ENCODE measurements at places on chromosomes 5 and 9.
A peak's percentile ranks its signal among the peaks of the same experiment; 100 is the strongest.

DNA sequence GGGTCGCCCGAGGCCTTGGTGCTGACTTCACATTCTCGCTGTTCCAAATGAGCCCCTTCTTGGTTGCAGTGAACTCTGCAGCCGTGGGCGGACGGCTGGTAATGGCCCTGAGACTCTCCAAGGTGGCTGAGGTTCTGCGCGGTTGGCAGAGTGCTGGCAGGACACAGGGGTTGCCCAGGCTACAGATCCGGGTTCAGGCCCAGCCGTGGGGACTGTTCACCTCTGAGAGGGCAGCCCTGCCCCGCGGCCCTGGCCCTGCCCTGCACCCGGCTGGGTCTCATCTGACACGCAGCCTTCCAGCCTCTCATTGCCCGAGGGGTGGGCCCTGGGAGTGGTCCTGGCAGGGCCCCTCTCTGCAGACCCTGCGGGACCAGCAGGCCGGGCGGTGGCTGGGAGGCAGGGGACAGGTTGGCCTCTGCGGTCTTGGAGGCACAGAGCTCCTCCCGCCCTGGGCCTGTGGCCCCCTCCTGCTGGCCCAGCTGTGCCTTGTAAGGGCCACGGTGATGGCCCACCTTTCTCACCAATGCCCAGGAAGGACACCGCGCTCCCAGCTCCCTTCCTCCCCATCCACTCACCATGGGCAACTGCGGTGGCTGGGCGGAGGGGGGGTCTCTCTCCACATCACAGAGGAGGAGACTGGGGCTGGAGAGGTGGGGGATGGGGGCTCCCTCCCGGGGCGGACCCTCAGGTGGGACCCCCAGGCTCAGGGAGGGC, 51.6 kb downstream of the AHRR start:
- DNase-seq, result no peak

DNA sequence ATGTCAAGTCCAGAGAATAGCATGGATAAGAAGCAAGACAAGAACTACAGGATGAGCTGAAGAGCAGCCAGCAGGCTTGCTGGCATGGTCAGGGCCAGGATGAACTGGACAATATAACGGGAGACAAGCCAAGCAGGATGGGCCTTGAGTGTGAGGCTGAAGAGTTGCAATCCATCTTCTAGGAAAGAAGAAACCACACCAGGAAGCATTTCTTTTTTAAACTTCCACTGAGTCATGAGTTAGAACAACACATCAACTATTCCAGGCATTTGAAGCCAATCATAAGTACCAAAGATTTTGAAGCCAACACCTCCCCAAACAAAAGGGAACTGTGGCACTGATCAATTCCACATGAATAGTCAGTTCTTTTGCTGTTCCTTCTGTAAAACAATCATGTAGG, 27.3 kb downstream of the SLC31A2 start:
- no peak for DNase-seq

DNA sequence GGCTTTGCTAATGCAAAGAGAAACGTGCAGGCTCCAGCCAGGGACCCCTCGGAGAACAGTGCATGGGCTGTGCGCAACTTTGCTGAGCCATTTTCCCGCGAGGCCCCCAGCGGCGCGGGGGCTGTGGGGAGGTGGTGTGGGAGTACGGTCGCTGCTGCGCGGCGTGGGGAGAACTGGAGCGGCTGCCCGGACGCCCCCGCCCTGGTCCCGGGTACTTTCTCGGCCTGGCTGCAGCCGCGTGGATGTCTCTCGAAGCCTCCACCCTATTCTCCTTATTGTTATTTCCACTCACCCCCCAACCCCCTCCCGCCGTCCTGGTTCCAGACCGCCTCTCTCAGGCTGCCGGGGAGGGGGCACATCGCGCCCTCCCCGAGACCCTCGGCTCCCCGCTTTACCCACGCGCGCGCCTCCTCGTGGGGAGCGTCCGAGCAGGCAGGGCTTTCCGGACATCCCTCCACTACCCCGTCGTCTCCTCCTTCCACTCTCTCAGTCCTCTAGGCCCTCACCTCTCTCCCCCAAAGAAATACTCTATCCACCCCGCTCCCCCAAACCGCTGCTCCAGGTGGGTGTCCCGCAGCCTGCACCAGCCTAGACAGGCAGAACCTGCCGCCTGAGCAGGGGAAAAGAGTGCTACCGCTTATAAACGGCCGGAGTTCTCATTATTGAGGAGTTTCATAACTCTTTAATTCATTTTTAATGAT, 68.6 kb upstream of the TBCA start:
- DNase-seq, result no peak

GRCh38 chr9:93964685-93965084, 9.5 kb upstream of the BARX1 start:
- no peak for DNase-seq

DNA sequence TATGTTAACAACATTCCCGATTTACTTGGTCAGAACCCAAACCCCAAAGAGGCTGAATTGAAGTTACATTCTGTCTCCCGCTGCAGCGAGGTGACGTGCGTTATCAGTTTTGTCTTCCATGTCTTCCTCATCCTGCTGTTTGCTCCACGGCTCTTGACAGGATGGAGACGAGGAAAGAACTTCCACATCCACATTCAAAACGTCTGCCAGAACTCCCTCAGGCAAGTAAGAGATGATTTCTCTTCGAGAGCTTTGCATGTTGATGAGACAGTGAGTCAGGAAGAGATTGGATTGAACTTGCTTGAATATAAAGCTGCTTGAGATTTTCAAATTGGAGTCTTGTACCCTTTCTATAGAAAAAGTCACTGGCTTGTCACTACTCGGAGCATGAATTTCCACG, 242.6 kb downstream of the AUH start:
- no peak for DNase-seq

- no peak for DNase-seq
Measured at GRCh38 chr9:76560481-76560922, 101.5 kb downstream of the GCNT1 start.

DNA sequence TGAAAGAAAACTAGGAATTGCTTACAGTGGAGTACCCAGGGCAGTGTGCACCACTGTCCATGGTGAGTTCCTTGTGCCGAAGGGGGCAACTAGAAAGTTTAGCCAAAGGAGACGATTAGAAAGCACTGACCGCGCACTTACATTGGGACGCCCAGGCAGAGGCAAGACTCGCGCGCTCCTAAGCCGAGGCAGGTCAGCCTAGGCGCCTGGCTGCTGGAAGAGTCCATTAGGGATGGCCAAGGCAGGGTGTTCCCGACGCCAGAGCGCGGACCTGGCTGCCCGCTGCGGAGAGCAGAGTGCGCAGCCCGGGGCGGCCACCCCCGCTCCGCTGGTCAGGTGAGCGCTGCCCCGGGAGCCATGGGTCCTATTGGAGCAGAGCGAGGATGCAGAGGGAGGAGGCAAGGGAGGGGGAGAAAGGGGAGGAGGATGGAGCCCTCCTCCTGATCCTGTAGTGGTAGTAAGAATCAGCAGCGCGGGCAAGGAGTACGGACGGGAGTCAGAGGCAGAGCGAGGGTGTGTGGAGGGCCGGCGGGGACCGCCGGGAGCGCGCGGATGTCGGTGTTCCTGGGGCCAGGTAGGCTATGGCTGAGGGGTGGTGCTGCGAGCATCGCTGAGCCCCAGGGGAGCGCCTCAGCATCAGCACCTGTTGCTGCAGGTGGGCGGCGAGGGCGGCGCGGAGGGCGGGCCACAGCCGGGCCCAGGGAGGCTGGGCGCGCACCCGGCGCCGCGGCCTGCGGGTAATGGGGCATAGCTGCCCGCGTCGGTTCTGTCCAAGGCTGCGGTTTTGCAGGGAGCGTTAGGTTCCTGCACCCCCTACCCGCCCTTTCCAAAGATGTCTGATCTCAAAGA, at the start of gene ADGRV1:
TSS of gene ADGRV1 (plus strand) at position 454 of the 849 bp plus-strand sequence. CDS start at position 553, 99 bp downstream.
- DNase-seq, result peak; percentile 91

- no peak for DNase-seq
Measured at GRCh38 chr5:38720554-38721361, 125.1 kb upstream of the OSMR start.

- no peak for DNase-seq
Measured at GRCh38 chr5:53337827-53338226, 142.6 kb upstream of the FST start.

- DNase-seq, result no peak
Measured at GRCh38 chr5:157993986-157994691, 135.2 kb upstream of the CLINT1 start.

- no peak for DNase-seq
Measured at GRCh38 chr5:62259699-62260250, 46.2 kb upstream of the KIF2A start.

DNA sequence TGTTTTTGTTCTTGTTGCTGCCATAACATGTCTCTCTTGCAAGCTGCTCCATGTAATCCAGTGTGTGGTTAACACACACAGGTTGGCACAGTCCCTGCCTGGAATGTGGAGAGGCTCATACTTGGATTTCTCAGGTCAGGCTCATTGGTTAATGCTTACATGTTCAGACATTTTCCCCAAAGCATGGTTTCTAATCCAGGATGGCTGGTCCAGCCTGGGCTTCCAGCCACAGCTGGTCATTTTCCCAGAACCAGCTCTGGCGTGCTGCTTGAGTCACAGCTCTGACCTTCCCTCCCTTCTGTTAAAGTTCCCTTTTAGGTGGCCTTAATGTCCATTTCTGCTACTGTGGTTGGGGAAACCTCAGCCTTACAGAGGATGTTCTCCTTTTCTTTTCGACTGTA, 294.3 kb downstream of the TAF11L14 start:
- no peak for DNase-seq

DNA sequence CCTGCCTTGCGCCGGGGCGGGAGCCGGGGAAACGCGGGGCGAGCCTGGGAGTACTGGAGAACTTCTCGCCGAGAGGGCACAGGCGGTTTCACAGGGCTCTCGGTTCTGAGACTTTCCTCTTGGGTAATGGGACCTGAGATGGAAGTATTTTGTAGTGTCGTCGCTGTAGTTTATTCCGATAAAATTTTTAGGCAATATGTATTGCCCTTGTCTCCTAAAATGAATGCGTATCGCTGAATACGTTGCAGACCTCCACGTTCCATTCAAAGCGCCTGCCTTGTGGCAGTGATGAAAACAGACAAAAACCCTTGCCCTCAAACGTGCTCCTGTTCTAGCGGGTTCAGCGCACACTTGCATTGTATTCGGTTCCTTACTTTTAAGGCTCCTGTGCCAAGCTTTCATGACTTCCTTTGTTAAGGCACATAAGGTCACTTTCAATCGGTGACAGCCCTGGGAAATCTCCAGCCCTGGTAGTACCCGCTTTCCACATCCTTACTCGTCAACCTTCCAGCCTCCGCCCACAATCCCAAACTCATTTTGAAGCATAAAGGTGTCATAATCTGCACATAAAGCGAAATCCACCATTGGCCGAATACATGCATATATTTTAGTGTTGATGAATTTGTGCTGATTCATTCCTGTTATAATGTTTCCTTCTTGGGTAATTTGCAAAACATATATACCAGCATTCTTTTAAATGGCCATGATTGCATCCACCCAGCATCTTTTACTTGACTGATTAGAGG, 694 bp downstream of the RMI1 start:
- DNase-seq, result no peak

DNA sequence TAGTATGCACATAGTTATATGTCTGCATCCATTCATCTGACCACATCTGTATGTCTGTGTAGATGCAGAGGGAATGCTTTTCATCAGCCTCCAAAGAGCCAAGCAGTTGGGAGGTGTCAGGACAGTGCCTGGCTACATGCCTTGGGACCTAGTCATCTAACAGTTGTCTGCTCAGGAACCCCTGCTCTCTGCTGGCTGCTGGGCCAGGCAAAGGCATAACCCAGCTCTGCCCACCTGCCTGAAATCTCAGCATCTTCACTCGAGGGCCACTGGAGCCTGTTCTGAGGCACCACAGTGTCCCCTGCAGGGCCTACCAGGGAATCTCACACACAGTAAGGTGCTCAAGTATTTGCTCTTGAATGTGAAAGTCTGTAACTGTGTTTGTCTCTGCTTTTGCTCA, 3.7 kb downstream of the C9orf50 start:
- DNase-seq, result peak; percentile 19

DNA sequence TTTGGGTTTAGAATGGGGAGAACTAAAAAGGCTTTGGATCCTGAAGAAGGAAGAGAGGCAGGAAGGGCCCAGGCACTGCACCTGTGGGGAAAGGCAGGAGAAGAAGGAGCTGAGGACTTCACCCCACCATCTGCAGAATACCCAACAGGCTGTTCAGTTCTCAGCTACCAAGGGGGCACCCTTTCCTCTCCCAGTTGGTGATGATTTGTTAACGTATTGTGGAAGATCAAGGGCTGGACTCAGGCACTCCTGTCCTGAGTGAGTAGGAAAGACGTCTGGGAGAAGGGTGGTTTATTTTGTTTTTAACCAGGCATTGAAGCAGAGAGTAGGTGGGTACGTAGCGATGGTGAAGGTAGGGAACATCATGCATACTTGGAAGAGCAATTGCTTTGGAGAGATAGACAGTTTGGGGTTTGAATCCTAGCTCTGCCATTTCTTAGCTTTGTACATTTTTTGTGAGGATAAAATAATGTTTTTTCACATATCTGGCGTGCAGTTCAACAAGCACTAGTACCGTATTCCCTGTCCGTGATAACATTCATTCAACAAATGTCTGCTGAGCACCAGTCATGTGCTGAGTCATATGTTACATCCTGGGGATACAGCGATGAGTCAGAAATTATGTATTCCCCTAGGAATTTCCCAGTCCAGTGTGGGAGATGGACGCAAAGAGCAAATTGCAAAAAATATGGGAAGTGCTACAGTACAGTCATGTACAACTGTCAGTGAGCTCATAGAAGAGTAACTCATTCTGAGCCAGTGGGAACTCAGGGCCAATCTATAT, 2.1 kb downstream of the MSANTD3 start:
- no peak for DNase-seq

DNA sequence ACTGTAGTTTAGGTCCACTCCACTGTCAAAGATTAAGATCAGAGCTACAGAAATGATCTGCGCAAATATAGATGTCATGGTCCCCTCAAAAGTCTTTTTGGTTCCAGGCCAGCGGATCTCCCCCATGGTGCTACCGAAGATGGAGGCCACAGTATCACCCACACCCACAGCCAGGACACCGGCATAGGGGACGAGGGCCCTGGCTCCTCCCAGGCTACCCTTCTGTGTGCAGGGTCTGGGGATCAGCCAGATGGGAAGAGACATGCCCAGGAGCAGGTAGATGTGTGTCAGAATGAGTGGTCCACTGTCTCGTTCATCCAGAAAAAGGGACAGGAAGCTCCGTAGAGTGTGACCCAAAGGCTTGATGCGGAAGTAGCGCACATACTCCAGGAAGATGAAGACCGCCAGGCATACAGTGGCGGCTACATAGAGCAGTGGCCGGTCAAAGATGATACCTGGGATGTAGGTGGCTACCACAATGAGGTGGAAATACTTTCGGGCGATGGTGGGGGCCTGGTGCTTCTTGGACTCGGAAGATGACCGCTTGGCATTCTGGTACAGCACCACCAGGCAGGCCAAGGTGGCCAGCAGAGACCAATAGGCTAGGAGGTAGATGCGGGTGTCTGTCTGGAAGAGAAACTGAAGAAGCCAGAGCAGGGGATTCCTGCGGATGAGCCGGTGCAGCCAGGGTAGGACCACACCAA, 1.5 kb downstream of the DOLK start:
- DNase-seq, result no peak

- DNase-seq, result no peak
Measured at GRCh38 chr5:78699552-78700153, 51.1 kb upstream of the LHFPL2 start.

- no peak for DNase-seq
Measured at GRCh38 chr9:133582501-133583045, 26.6 kb downstream of the FAM163B start.

Measured in NCI-H1930 (cell line).